ENCODE measurements at places on chromosomes 13 and 19.

GRCh38 chr13:97855570-97856303, 97.7 kb upstream of the IPO5 start:
- peak; percentile 79 for DNase-seq

DNA sequence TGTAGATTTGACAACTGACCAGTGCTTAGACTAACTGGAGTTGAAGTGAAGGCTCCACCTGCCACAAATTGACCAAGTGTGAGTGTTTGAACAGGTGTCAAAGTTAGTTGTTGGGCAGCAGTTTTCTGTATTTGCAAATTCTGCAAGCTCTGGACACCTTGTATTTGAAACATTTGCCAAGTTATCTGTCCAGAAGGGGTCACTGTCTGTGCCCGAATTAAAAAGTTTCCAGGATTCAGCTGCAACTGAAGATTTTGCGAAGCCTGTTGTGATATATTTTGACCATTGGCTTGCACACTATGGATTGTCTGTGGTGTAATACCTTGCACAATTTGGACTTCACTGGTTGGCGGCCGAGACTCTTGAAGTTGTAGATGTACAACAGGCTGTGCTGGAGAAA, 1690.7 kb downstream of the SLITRK5 start:
- no peak for DNase-seq

- DNase-seq: no peak
These were observed 2.0 kb downstream of the PALM start for GRCh38 chr19:710767-711166.

DNA sequence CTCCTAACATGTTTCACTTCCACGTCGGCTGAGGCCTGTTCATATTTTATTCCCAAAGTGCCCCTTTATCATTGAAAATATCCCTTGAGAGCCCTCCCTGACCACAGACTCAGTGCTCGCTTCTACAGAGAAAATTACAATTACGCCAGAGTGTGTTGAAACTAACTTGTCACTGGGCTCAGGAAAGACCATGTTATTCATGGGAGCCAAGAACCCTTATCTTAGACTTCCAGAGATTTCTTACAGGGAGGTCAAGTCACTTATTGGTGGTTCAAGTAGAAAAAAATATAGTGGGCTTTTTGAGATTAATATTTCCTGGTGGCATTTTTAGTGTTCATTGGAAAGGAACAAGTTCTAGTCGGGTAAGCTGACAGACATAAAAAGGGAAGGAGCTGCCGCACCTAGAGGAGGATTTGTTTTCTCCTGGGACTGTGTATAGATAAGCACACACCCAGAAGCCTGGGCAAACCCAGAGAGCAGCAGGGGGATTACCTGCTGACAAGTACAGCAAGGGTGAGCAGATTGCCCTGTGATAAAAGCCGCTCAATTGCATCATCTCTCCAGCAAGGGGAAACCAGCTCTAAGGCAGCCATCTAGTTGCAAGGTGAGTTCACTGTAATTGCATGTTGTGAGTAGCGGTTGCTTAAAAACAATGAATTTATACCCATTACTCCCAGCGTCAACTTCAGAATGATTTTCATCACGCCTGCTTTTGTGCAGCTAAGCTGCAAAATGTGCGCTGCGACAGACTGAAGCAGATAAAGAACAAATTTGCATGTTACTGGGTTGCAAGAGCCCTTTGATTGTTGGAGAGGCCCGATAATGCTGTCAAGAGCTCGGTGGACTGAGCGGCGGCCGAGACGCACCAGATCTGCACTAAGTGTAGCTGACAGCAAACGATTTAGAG, 46.2 kb downstream of the DCT start:
- DNase-seq: no peak

DNA sequence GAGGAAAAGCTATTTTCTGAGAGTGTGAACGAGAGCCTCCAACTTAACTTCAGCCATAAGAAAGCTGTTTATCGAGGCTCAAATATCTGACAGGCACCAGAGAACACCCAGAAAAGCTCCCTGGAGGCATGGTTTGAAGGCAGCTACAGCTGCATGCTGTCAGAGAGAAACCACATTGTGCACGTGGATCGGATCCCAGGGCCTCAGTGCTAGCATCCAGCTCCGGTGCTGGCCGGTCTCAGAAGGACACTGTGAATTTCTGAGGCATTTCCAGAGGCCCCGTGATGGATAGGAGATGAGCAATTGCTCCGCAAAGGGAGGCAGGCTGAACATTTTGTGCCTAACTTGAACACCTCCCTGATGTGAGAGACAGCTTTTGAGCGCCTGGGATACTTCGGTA, 315.7 kb downstream of the FGF9 start:
- DNase-seq: no peak

DNA sequence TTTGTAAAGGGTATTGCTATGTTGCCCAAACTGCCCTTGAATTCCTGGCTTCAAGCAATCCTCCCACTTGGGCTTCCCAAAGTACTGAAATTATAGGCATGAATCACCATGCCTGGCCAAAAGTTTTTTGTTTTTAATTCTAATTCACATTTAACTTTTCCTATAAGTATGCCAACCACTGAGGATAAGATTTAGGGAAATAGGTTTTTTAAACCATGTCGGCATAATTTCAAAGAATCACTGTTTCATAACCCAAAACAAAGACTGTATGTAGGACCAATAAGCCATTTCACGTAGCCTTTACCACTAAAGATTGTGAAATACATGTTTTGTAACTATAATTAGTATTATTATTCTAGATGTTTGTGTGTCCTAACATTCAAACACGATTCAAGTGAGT, 8.2 kb downstream of the ZDHHC20 start:
- no peak for DNase-seq

GRCh38 chr13:97521726-97522125, 87.8 kb downstream of the RAP2A start:
- no peak for DNase-seq

- no peak for DNase-seq
These were observed 18.4 kb upstream of the KPNA3 start for GRCh38 chr13:49810567-49811526.
